ENCODE measurements at places on chromosomes 3 and 15. TPM values are rescaled to one million over a fixed set of nuclear protein-coding genes. Genes with fewer than 3 reads are reported as not detected.
A peak's percentile ranks its signal among the peaks of the same experiment; 100 is the strongest.

The RLBP1 gene
- not detected for polyA plus RNA-seq

The CLSTN2 gene
- polyA plus RNA-seq: 0.02 TPM

The CHDH gene
- polyA plus RNA-seq: 0.33 TPM

The SLC12A8 gene
- polyA plus RNA-seq: 13.2 TPM

The ATP10A gene
- polyA plus RNA-seq: not detected

DNA sequence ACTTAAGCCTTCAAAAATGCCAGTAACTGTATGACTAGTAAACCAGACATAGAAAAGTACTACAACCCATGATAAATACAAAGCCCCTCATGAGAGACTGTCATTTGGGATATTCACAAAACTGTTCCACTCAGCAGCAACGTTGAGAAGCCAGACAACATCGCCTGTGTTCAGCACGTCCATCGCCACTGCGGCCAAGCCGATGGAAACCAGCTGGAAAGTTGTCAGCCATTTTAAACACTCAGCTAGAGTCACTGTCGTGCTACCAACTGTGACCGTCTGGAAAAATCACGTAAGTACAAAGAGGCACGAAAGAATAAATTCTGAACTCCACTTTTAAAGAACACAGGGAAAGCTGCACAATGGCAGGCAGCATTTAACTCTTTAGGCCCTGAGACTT, 340.7 kb upstream of the WNT5A start:
- no peaks in the 10 kb centered on the region for H3K36me3 ChIP-seq
- no peak overlapping the region for H3K27ac ChIP-seq
- no peak overlapping the region for H3K4me3 ChIP-seq

DNA sequence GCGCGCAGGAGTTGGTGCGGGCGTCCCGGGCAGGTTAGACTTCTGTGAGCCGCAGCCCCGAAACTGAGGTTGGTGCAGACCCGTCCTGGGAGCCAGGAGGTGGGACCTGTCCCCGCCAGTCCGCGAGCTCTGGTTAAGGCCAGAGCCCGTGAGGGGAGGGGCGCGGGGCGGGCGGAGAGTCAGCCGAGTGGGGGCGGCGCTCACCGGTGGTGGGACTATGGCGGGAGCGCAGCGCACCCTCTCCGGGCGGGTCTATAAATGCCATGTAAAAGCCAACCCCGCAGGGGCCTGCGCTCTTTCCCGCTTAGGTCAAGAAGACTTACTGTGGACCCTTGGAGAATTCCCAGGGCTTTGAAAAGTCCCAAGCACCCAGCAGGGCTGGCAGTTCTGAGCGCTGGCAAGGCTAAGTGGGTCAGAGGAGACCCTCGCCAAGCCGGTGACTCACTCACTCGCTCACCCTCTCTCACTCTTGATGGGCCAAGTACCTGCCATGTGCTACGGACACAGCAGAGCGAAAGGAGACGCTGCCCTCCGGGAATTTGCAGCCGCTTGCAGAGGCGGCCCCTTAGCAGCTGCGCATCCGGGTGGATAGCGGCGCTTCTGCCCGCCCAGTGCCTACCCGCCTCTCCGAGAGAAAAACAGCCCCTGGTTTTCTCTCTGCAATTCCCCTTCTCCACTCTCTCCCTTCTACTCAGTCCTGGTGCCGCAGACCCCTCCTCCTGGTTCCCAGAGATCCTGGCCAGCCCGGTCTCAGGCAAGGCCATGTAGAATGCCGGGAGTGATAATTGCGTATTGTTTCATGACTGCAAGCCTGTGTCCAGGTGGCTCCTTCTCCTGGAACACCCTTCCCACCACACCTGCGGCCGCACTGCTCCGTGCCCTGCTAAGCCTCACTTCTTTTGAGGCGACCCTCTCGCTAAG, at the start of gene ALDH1L1:
Gene ALDH1L1 (minus strand): TSS at position 110 of the 921 bp plus-strand sequence. CDS start 19,607 bp downstream, outside the sequence.
- H3K27me3 ChIP-seq: peaks cover 54% of the 10 kb centered on the region
- H3K27ac ChIP-seq: no peak within 1 kb of the TSS
- peak; percentile 76 for DNase-seq
- H3K4me1 ChIP-seq: no peaks in the 10 kb centered on the region

- H3K36me3 ChIP-seq: peaks cover 2% of the 10 kb centered on the region
- peaks cover 2% of the 10 kb centered on the region for H3K4me1 ChIP-seq
- H3K4me3 ChIP-seq: no peak overlapping the region
- DNase-seq: no peak
- no peaks in the 10 kb centered on the region for H3K27me3 ChIP-seq
Measured at GRCh38 chr3:150609988-150610387, 6.9 kb downstream of the SELENOT start.

- no peak overlapping the region for H3K27ac ChIP-seq
- no peaks in the 10 kb centered on the region for H3K4me1 ChIP-seq
- no peak overlapping the region for H3K4me3 ChIP-seq
- DNase-seq: no peak
Measured at GRCh38 chr3:86923071-86923491, 67.9 kb downstream of the VGLL3 start.

GRCh38 chr3:67109651-67110204, 111.6 kb downstream of the KBTBD8 start:
- peak; percentile 2 for DNase-seq
- no peak overlapping the region for H3K4me3 ChIP-seq
- H3K27me3 ChIP-seq: no peaks in the 10 kb centered on the region

DNA sequence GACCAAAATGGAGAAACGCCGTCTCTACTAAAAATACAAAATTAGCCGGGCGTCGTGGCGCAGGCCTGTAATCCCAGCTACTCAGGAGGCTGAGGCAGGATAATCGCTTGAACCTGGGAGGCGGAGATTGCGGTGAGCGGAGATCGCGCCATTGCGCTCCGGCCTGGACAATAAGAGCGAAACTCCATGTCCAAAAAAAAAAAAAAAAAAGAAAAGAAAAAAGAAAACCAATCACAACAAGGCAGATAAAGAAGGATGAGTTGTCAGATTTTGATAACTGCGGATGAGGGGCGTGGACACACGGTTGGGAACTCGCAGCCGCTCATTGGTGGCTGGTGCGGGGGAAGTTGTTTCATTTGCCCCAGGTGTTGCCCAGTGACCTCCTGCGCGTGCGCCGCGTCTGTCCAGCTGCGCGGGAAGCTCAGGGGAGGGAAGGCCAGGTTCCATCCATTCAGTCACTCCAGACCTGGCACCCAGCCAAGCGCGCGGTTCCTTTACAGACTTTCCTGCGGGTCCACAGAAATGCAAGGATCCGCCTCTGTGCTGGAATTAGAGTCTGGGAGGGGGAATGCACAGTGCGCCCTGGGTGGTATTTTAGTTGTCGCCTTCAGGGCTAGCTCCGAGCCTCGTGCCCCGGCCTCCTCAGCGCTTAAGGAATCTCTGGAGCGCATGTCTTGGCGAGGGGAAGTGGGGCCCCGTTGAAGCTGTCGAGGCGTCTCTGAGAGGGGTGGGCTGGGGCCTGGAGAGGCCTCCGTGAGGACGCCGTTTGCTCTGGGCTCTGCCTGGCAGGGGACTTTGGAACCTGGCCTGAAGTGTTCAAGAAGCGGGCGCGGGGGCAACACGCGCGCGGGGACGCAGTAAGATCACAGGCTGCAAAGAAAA, 708 bp upstream of the GCHFR start:
- peak; percentile 83 for DNase-seq
- H3K27ac ChIP-seq: no peak overlapping the region
- H3K4me3 ChIP-seq: no peak overlapping the region

- no peaks in the 10 kb centered on the region for H3K4me1 ChIP-seq
- no peaks in the 10 kb centered on the region for H3K27me3 ChIP-seq
- H3K27ac ChIP-seq: peak overlapping the region; percentile 88
- no peak for DNase-seq
Measured at GRCh38 chr15:79922512-79923078, 25.8 kb upstream of the MTHFS start.

- no peak overlapping the region for H3K27ac ChIP-seq
- no peaks in the 10 kb centered on the region for H3K4me1 ChIP-seq
- no peak for DNase-seq
- H3K27me3 ChIP-seq: no peaks in the 10 kb centered on the region
- H3K36me3 ChIP-seq: peaks cover 48% of the 10 kb centered on the region
Measured at GRCh38 chr15:41698779-41699178, 38.6 kb downstream of the MGA start.

GRCh38 chr15:95845862-95846515, 484.5 kb upstream of the NR2F2 start:
- H3K27ac ChIP-seq: no peak overlapping the region
- no peaks in the 10 kb centered on the region for H3K27me3 ChIP-seq
- H3K4me3 ChIP-seq: no peak overlapping the region
- DNase-seq: no peak

GRCh38 chr15:62658498-62658897, 384.0 kb upstream of the TPM1 start:
- no peaks in the 10 kb centered on the region for H3K27me3 ChIP-seq
- no peak for DNase-seq
- H3K4me1 ChIP-seq: no peaks in the 10 kb centered on the region
- H3K27ac ChIP-seq: no peak overlapping the region
- H3K36me3 ChIP-seq: peaks cover 38% of the 10 kb centered on the region
- no peak overlapping the region for H3K4me3 ChIP-seq

GRCh38 chr3:160949460-160949859, 155.7 kb downstream of the B3GALNT1 start:
- DNase-seq: no peak
- no peak overlapping the region for H3K4me3 ChIP-seq
- H3K36me3 ChIP-seq: no peaks in the 10 kb centered on the region
- H3K27me3 ChIP-seq: no peaks in the 10 kb centered on the region

DNA sequence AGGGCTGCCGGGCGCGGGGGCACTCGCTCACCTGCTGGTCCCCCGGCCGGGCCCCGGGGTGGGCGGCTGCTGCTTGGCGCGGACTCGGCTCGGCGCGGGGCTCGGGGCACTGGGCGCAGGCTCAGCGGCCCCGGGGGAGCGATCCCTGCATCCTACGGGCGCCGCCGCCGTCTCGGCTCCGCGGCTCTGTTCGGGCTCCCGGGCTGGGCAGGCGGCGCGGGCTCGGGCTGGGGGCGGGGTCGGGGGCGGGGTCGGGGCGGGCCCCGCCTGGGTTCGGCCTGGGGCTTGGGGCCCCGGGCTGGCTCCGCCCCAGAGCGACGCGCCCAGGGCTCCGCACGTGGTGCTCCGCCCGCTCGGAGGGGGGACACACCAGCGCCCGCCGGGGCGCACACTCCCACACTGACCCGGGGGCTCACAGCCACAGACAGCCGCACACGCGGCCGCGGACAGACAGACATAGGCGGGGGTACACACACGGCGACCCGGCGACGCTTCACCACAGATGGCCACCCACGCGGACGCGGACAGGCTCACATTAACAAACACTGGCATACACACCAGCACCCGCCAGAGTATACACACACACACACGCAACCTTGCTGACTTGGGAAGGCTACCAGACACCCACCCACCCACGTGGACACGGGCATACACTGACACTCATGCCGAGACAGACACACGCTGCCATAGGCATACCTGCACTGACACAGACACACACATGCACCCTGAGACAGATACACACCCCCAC, at the start of gene SCN5A:
Gene SCN5A (minus strand): TSS at position 188 of the 748 bp plus-strand sequence. CDS start 16,380 bp downstream, outside the sequence.
- peaks cover 12% of the 10 kb centered on the region for H3K27me3 ChIP-seq
- peaks cover 15% of the 10 kb centered on the region for H3K4me1 ChIP-seq
- no peak within 1 kb of the TSS for H3K27ac ChIP-seq
- peak; percentile 94 for DNase-seq

DNA sequence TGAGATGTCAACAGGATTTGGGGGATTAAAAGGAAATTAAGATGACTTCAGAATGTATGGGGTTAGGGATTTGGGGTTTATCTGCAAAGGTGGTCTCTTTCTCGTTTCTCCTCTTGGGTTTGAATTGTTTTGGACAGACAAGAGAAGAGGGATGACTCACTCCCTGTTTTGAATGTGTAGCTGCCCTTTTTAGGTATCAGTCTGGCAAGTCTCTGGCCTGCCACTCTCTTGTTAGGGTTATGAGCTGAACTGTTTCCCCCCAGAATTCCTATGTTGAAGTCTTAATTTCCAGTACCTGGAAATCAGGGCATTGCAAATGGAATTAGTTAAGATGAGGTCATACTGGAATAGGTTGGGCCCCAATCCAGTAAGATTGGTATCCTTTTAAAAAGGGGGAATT, 291.7 kb downstream of the MEX3B start:
- H3K4me3 ChIP-seq: no peak overlapping the region
- H3K27ac ChIP-seq: peak overlapping the region; percentile 96
- H3K4me1 ChIP-seq: peaks cover 47% of the 10 kb centered on the region
- no peaks in the 10 kb centered on the region for H3K36me3 ChIP-seq
- H3K27me3 ChIP-seq: no peaks in the 10 kb centered on the region

GRCh38 chr3:10387881-10388609, 67.1 kb upstream of the SEC13 start:
- no peak for DNase-seq
- H3K4me3 ChIP-seq: no peak overlapping the region
- H3K36me3 ChIP-seq: no peaks in the 10 kb centered on the region
- H3K4me1 ChIP-seq: no peaks in the 10 kb centered on the region
- no peak overlapping the region for H3K27ac ChIP-seq
- H3K27me3 ChIP-seq: no peaks in the 10 kb centered on the region

DNA sequence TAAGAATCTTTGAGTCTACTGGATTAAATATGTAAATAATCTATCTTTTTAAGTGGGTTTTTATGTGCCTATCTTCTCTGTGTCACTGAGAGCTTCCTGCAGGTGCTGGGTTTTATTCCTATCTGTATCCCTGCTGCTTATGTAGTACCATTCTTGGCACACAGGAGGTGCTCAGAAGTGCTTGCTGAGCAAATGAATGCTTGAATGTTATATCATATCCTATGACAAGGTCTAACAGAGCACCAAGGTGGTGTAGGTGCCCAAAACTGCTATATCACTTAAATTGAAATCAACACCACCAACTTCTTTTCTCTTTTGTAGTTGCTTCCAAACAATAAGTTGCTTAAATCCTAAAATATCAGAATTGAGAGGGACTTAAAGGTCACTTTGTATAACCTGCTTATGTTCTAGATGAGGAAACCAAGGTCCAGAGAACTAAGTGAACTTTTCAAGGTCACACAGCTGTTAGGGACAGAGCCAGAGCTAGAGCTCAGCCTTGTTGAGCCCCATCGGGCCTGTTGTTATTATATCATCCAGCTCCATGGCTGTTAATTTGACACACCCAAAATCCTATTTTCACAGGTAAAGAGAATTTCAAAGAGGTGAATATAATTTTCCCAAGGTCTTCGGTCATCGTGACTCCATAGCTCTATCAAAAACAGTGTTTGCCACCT, 46.0 kb downstream of the CCNL1 start:
- no peak overlapping the region for H3K27ac ChIP-seq
- no peaks in the 10 kb centered on the region for H3K27me3 ChIP-seq
- DNase-seq: no peak
- H3K36me3 ChIP-seq: no peaks in the 10 kb centered on the region

DNA sequence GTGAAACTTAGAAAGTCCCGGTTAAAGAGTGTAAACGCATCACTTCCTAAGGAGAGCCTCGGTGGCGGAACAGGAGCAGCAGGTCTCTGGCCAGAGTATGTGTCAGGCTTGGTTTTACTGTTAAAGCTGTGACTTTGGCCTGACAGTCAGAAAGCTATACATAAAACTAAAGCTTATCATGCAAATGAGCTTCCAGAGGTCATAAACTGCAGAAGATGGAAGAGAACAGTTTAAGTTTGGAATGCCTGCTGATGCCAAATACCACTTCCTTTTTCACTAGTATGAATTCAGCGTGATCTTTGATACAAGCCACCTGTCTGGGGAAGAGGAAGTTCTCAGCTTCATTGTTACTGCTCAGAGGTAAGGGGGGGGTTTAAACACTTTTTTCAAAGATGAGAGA, 125.1 kb upstream of the CTDSPL start:
- H3K36me3 ChIP-seq: no peaks in the 10 kb centered on the region
- no peak overlapping the region for H3K4me3 ChIP-seq
- no peak overlapping the region for H3K27ac ChIP-seq
- DNase-seq: no peak
- peaks cover 8% of the 10 kb centered on the region for H3K4me1 ChIP-seq

- H3K27ac ChIP-seq: no peak overlapping the region
- H3K27me3 ChIP-seq: no peaks in the 10 kb centered on the region
- H3K4me3 ChIP-seq: no peak overlapping the region
- no peaks in the 10 kb centered on the region for H3K36me3 ChIP-seq
- H3K4me1 ChIP-seq: no peaks in the 10 kb centered on the region
- DNase-seq: peak; percentile 57
Measured at GRCh38 chr3:114299421-114299820, 5.6 kb downstream of the TIGIT start.
